Fibroblast of lung (primary cell): ENCODE measurements at places on chromosomes 1 and 21. TPM values are rescaled to one million over a fixed set of nuclear protein-coding genes. Genes with fewer than 3 reads are reported as not detected.

The MSTO1 gene
- total RNA-seq = 19.5 and 21.3 TPM in 2 replicates

The RBP7 gene
- total RNA-seq = not detected in 2 replicates

The HES2 gene
- 0.26 and 0.50 TPM in 2 replicates for total RNA-seq

The CXADR gene
- total RNA-seq = 9.0 and 9.9 TPM in 2 replicates

The MARK1 gene
- 0.99 and 2.1 TPM in 2 replicates for total RNA-seq

The HES5 gene
- total RNA-seq = not detected in 2 replicates

The LRRC3 gene
- total RNA-seq = 0.26 and 0.50 TPM in 2 replicates

The KRTAP12-4 gene
- total RNA-seq = not detected in 2 replicates

The MYBPH gene
- total RNA-seq = 0.17 and 0.26 TPM in 2 replicates

The OR2AK2 gene
- not detected in 2 replicates for total RNA-seq

The NAV1 gene
- total RNA-seq = 7.2 and 19.8 TPM in 2 replicates

The LAD1 gene
- not detected in 2 replicates for total RNA-seq
